T-helper 2 cell (primary cell): ENCODE measurements at places on chromosomes 12 and 14.

- DNase-seq = no peak
Observed at GRCh38 chr12:73589220-73589619, 948.4 kb upstream of the ATXN7L3B start.

GRCh38 chr14:69483765-69484443 lies 624 bp upstream of the PLEKHD1 start:
- no peak for DNase-seq

DNA sequence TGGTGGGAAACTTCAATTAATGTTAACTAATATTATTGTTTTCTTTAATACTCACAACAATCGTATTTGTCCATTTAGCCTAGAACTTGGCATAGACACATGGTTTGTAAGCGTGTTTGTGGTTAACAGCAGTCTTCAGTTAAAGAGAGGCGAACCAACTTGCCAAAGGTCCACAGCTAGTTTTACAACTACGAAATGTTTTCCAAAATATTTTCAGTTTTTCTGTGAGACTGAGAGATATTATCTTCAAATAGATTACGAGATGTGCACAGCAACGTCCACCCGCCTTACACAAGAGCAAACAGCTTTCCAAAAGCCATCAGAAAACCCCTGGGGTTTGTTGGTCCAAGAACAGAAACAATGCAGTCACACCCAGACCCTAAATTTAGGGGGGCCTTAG lies 58.6 kb upstream of the RASSF3 start:
- DNase-seq = no peak

DNA sequence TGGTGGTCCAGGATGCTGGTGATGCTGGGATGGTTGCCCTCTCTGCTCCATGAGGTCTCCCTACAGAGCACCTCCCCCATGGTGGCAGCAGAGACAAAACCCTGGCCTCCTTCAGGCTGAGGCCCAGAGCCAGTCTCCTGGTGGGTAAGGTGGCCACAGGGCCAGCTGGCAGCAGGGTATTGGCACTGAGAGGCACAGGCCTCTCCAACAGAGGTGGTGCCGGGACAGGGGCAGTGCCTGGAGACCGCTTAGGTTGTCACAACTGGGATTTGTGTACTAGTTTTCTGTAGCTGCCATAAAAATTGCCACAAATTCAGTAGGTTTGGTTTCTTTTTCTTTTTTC lies 6.1 kb upstream of the MTA1 start:
- DNase-seq = no peak

DNA sequence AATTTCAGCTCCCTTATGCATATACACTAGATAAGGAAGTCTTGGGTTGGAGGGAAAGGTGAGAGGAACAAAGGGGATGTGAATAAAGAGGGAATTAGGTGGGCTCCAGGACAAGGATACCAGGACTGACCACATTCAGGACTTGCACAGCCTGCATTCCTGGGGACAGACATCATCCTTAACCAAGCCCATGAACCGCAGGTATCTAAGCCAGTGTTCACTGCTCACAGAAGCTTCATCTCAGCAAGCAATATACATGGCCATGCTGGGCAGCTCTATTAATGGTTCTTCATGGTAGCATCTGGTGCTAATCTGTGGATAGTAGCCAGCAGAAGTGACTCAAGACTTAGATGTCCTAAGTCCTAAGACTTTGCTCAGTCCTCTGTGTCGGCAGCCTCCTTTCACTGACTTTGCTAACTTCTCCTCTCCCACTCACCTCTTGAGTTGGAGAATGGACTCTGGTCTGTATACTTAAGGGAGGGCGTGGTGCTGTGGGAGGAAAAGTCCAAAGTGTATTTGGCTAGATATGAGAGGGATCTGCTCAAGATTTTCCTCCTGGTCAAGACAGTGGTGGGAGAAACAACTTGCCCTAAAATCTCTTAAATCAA lies 136.1 kb downstream of the ASCL1 start:
- no peak for DNase-seq

DNA sequence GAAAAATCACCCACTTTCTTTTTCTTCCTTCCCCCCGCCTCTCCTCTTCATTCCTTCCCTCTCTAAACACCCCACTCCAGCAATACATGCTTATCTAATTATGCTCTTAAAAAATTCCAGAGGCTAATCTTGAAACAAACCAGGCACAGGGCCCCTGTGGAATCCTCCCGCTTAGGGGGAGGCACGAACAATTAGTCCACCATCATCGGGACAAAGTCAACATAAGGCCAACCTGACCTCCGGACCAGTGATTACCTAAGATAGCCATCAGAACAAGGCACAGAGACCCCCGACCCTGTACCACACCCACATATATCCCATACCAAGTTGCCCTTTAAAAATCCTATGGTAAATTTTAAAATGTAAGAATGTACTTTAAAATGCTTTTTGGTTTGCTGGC lies 47.1 kb downstream of the KIF21A start:
- DNase-seq = no peak

DNA sequence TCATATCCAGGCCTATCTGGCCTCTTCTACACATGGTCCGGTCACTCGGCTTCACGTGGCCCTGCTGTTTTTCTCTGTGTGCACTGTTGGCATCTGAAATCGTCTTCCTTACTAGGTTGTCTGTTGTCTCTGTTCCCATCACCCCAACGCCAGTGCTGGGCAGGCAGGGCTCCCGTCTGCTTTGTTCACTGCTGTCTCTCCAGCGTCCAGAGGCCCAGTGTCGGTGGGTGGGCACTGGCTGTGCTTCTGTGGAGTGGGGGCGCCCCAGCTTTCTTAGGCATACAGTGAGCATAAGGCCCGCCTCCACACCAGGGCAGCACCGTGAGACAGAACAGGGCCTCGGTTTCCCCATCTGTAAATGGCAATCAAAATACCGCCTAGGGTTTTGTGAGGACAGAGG lies 153.1 kb downstream of the BCL11B start:
- no peak for DNase-seq

- no peak for DNase-seq
Observed at GRCh38 chr12:52945389-52946232, 3.3 kb upstream of the KRT18 start.

DNA sequence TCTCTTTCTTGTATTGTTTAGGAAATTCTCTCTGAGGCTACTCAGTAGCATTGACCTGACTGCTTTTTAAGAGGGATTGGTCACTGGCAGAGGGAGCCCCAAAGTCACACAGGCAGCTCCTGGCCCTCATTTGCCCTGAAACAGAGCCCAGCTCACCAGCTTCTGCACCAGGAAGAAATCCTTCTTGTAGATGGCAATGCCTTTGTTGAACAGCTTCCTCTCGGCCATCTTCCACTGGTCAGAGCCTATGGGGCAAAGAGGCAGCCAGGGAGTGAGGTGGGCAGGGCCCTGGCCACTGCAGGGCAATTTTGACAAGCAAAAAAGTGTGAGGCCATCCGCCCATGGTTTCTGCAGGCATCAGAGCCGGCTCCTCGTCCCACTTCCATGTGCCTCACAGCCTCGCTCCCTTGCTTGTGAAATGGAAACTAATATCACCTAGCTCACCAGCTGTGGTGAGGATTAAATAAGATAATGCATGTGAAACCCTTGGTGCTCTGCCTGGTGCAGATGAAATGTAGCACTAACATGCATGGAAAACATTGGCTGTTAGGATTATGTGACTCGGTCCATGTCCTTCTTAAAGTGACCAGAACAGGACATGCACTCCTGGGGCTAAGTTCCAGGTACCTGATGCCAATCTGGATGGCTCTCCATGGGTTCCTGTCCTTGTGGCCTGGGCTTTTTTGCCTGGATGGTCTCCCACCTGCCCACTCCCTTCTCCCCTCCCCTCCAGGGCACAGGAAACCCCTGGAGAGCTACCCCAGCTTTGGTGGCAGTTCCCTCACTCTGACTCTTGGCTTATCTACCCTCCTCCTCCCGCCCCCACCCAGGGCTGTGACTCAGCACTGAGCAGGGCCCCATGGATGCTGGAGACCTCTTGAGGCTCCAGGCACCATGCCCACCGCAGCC lies 11.2 kb upstream of the PNMA1 start:
- no peak for DNase-seq

DNA sequence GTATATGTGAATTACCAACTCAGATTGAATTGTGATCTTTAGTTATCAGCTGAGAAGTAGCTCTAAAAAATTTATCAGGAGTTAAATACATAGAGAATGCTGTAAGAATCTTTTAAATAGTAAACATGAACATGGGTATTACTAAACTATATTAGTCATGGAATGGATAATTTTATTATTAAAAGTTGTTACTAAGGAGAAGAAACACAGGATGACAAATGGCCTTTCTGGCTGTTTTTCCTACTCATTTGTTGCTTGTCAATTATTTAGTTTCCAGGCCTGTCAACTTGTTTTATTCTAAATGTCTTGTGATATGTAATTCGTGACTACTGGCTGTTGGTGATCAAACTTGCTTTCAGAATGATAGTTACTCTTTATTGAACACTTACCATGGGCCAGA lies 58.7 kb downstream of the KTN1 start:
- no peak for DNase-seq

- DNase-seq = no peak
Observed at GRCh38 chr12:3255057-3255456, 177.9 kb downstream of the TSPAN9 start.

GRCh38 chr12:68324531-68324930 lies 7.6 kb downstream of the MDM1 start:
- DNase-seq = no peak

DNA sequence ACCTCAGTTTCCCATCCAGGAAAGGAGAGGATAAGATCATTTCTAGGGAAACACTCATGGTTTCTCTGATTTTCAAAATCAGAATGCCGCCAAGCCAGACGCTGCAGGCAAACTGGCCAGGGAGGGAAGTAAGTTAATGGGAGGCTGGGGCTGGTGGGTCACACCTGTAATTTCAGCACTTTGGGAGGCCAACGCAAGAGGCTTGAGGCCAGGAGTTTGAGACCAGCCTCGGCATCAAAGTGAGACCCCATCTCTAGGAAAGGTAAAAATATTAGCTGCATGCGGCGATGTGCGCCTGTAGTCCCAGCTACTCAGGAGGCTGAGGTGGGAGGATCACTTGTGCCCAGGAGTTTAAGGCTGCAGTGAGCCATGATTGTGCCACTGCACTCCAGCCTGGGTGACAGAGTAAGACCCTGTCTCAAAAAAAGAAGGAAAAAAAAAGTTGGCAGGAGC lies 587 bp downstream of the SELPLG start:
- DNase-seq = no peak

DNA sequence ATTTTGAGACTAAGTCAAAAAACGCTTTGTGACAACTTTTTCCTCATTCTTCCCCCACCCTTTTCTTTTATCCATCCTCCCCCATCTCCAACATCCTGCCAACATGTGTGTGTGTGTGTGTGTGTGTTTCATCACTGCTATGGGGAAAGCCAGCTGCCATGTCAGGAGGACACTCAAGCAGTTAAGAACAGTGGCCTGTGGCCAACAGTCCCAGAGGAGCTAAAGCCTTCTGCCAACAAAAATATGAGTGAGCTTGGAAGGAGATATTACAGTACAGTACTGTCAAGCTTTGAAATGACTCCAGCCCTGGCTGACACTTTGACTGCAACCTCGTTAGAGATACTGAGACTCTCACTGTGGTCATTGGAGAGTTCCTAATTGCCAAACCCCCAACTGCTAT lies 5.0 kb upstream of the CSRP2 start:
- no peak for DNase-seq

DNA sequence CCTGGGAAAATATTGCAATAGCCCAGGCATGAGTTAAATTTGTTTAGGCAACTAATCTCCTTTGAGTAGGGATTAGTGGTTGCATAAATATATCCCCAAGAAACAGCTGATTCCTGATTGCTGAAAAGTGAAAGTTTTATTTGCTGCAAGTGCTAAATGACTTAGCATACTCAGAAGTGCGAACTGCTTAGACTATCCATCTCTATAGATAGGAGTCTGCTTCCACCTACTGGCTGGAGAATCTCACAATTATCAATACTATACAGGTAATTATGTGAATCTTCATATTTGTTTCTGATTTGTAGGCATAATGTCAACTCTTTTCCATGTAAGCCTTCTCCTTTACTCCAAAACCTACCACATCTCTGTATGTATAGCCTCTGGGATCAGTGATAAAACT lies 12.0 kb upstream of the SLCO1B3 start:
- DNase-seq = no peak

- no peak for DNase-seq
Observed at GRCh38 chr14:21096438-21096837, 2.0 kb downstream of the ZNF219 start.

DNA sequence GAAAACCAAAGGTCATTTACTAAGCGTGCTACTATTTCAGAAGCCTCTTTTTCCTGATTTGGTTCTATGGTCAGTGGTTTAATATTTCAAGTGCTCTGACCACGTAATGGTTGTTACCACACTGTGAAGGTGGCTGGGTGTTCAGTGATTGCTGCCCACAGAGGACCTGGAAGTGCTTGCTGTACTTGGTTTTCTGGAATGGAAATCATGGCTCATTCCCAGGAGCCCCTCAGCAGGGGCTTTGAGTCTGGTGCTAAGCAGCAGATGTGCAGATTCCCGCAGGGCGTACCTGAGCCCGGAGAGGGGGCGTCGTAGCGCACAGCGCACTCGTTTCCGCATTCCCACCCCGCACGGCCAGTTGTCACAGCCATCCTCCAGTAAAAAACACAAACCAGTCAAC lies 50.5 kb downstream of the TRAF3 start:
- no peak for DNase-seq

- DNase-seq = no peak
Observed at GRCh38 chr12:120264904-120265472, 542 bp downstream of the PXN start.

GRCh38 chr14:60495946-60496345 lies 10.1 kb upstream of the C14orf39 start:
- DNase-seq = no peak

DNA sequence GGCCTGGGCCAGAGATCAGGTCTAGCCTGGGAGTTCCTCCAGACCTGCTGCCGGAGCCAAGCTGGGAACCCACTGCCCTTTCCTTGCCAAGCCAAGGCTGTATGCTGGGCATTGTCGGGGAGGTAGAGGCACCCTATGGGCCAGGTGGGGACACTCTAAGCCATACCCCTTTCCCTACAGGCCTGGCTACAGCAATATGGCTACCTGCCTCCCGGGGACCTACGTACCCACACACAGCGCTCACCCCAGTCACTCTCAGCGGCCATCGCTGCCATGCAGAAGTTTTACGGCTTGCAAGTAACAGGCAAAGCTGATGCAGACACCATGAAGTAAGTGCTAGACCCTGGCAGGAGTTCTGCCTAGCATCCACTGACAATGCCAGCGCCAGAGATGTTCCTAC lies 4.9 kb downstream of the MMP14 start:
- no peak for DNase-seq

- no peak for DNase-seq
Observed at GRCh38 chr14:39038542-39038941, 64.5 kb downstream of the SEC23A start.

DNA sequence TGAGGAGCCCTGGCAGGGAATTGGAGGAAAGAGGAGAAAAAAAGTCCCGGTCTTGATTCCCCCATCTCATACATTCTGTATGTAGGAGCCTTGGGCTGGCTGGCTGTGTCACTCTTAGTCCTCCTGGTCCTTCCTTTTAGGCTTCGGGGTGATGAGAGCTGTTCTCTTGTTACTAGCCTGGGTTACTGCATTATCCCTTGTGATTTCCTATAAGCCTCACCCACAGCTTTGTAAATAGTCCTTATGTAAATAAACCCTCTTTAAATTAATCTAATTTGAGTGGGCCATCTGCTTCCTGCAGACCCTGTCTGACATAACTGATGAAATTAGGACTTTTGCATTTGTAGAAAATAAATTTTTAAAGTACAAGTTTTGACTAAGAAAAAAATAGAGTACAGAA lies 19.2 kb downstream of the DNM1L start:
- DNase-seq = no peak
